ENCODE measurements at places on chromosomes 3 and 15. TPM values are rescaled to one million over a fixed set of nuclear protein-coding genes. Genes with fewer than 3 reads are reported as not detected.

Gene KBTBD13
- 0.13 TPM for total RNA-seq

Gene SPESP1
- total RNA-seq: 13.8 TPM

Gene CKMT1A
- not detected for total RNA-seq

Gene SPINK8
- total RNA-seq: not detected

Gene BUB1B
- total RNA-seq: 1.8 TPM

- no peak for DNase-seq
These were observed 219.3 kb upstream of the NR2E3 start for GRCh38 chr15:71591057-71591456.

- no peak for DNase-seq
These were observed 34.9 kb downstream of the SIN3A start for GRCh38 chr15:75416584-75416983.

- no peak for DNase-seq
These were observed 40.3 kb upstream of the ZCWPW2 start for GRCh38 chr3:28308196-28308595.

DNA sequence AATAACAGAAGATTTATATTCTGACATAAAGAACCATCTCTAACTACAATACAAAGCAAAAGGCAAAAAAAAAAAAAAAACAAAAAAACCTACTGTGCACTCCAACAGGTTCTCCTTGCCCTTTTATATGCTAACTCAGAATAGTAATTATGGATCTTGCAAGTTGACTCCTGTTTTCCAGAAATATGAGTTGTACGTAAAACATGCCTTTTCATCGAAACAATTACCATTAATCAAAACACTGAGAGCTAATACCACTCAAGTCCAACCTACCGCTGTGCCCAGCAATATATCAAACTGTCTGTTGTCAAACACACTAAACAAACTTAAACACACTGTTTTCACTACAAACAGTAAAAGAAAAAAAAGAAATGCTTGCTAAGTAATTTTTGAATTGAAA, 389.8 kb downstream of the TBC1D5 start:
- no peak for DNase-seq

DNA sequence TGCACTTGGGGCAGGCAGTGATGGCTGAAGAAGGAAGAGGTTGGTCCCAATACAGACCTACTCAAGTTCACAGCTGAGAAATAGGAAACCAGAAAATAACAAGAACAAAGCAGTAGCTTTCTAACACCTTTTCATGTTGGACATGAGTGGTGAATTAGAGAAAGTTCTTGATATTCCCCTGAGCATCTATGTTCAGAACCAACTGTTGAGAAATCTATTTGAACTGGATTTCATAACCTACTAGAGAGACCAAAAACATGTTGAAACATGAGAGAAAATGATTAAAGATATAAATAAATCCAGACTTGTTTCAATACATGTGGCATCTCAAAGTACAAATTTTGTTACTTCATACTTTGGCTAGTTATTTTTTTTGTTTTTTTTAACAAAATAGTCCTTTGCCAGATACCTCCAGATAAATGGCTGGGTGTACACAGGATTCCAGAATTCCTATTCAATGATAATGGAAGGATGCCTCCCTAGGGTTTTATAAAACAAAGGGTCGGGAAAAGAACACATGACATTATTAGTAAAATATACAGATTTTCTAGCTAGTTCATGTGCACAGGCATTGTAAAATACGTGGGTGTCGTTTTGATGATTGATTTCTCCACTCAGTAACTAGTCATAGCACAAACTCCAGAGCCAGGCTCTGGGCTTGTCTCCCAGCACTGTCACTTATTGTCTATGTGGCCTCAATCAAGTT, 34.4 kb upstream of the TNFSF10 start:
- no peak for DNase-seq

DNA sequence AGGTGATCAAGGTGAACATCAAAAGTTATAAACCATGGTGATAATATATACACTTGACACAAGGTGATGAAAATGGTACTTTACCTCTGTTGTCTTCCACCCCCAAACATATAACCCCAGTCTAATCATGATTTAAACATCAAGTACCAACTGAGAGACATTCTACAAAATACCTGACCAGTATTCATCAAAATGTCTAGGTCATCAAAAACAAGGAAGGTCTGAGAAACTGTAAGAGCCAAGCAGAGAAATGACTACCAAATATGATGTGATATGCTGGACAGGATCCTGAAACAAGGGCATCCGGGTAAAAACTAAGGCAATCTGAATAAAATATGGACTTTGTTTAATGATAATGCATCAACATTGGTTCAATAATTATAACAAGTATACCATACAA, 27.8 kb downstream of the EDC3 start:
- no peak for DNase-seq

DNA sequence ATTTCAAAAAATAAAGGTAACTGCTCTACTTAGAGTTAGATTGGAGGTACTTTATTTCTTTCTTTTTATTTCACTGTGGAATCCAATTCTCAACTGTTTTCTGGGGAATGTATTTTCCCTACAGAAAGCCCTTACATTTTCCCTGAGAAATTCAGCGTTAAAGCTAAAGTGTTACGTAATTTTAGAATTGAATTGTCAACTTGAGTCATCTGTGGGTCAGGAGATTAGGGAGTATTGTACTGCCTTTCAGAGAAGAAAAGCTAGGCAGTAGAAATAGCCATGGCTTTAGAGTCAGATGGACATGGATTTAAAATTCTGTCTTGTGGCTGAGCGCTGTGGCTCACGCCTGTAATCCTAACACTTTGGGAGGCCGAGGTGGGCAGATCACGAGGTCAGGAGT, 728.6 kb downstream of the ROBO1 start:
- peak; percentile 9 for DNase-seq

DNA sequence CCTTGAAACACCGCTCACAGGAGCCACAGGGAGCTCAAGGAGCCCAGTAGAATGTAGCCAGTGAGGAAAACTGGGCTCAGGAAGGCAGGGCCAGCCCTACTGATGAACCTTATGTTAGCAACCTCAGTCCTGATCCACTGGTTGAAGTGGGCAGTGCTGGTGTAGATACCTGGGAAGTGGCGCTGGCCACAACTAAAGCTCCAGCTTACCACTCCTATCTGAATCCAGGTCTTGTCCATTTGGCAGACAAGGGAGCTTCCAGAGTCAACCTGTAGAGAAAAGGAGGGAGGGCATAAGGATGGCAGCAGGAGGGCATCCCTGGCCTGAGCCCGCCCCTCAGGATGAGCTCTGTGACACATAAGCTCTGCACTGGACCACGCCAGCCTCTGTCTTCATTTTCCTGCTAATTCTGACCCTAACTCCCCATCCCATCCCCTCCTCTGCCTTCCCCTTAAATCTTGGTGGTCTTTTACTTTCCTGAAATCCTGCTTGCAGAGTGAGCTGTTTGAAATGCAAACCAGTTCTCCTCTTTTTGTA, 2.1 kb upstream of the PRSS50 start:
- no peak for DNase-seq

GRCh38 chr3:195003893-195004289, 267.1 kb downstream of the XXYLT1 start:
- no peak for DNase-seq

- DNase-seq: no peak
These were observed 329.4 kb upstream of the TBC1D5 start for GRCh38 chr3:18071833-18072232.

DNA sequence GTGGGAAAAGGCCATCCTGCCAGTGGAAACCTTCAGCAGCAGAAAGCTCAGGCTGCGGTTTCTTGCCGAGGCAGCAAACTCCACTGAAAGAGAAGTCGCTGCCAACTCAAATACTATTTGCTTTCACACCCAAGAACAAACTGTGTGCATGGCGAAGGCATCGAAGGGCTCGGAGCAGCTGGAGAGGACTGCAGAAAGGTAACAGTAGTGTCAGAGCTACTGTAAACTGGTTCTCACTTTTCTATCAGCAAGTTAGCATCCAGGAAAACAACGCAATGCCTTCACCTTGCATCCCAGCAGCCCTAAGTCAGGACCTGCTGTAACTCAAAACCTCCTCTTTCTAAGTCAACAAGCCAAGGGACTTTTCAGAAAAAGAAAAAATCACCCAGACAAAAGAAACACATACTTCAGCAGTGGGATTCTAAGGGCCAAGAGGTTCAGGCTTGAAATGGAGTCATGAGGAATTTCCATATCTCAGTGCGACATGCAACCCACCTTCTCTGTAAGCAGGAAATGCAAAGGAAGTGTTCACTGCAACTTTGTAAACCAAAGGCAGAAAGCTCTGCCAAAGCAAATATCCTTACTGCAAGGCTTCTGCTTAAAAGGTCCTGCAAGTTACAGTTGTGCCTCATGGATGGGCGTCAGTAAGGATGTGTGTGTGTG, 193.5 kb downstream of the FOXP1 start:
- peak; percentile 73 for DNase-seq

DNA sequence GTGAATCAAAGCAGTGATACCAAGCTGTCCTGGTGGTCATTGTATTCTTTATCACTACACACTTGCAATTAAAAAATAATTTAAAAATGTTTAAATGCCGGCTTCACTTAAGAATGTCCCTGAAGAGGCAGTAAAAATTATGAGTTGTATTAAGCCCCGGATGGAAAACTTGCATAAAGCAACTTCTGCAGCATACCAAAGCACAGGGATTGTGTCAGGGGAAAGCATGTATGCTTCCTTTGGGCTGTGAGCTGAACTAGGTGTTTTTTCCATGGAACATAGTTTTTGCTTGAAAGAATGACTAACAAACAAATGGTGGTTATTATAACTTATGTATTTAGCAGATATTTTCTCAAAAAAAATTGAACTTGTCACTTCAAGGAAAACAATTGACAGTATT, 143.1 kb downstream of the ARNT2 start:
- no peak for DNase-seq

DNA sequence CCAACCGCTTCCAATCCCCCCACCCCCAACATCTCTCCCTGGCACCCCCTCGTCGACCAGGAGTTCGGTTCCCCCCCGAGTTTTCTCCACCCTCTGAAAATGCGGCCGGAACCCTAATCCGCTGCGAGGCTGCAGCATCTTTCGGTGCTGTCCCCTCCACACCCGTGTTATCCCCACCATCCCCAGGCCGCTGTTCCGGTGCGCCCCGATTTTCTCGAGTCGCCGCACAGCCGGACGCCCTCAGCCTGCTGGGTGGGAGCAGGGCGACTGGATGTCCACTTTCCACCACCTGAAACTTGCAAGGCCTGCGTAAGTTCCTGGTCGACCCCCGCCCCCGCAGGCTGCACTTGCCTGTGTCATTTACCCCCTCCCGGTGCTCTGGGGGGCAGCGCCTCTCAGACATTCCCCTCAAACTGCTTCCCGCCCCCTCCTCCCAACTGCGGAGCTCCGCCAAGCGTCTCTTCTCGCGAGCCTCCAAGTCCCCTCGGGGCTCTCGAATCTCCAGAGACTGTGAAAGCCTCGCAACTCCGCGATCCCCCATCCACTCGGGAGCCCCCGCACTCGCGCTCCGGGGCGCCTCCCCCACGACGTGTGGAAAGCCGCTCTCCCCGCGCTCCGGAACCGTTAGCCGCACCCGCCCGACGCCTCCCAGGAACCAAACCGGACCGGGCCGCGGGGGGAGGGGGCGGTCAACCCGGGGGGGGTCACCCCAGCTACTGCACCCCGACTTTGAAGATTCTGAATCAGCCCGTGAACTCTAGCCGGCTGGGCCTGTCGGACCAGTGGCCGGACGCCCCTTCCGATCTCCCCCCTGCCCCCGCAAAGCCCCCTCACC, 566 bp downstream of the ETV5 start:
- DNase-seq: peak; percentile 69

GRCh38 chr3:134864636-134865035, 69.6 kb downstream of the EPHB1 start:
- DNase-seq: no peak

DNA sequence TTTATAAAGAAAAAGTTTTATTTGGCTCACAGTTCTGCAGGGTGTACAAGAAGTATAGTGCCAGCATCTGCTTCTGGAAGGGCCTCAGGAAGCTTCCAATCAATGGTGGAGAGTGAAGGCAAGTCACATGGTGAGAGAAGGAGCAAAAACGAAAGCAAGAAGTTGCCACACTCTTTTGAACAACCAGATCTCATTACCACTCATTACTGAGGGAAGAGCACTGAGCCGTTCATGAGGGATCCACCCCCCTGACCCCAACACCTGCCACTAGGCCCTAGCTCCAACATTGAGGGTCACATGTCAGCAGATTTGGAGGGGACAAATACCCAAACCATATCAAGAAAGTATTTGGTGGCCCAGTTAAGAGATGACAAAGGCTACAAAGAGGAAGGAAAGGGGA, 239.3 kb upstream of the UBE2E1 start:
- no peak for DNase-seq

- DNase-seq: no peak
These were observed 27.4 kb downstream of the CLK3 start for GRCh38 chr15:74642734-74643664.

DNA sequence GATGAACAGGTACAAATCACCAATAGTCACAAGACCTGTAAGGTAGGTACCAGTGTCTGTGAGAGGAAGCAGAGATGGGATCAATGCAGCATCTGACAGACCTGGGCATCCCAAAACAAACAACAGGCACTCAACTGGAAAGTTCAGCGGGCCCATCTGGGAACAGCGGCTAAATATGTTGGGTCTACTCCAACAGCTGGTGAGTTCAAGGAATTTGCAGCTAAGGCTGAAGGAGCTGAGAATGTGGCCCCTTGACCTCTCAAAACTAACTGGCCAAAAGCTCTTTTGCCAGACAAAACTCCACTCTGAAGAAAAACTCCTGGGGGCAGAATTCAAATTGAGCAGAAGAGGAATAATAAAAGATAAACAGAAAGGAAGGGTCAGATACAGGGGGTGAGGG, 24.4 kb downstream of the AVEN start:
- peak; percentile 66 for DNase-seq

DNA sequence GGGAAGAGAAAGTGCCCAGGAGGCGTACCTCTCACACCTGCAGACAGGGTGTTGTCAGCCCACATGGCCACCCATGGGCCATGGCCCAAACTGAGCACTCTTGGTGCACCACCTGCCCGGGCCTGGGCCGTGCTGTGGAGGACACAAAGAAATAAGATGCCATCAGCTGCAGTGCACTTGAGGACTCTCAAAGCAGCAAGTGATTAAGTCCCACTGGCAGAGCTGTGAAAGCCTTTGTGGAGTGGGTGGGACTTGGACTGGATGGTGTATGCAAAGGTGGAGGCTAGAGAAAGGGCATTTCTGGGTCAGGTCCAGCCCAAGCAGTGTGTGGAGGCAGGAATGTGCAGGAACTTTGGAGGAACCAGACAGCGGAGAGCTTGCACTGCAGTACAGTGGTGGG, 122.3 kb downstream of the MEGF11 start:
- DNase-seq: no peak

- peak; percentile 50 for DNase-seq
These were observed 4.8 kb downstream of the PAQR5 start for GRCh38 chr15:69303337-69304181.

All from myocyte (in vitro differentiated cells).